ENCODE measurements at places on chromosomes 12 and 14. TPM values are rescaled to one million over a fixed set of nuclear protein-coding genes. Genes with fewer than 3 reads are reported as not detected.

DNA sequence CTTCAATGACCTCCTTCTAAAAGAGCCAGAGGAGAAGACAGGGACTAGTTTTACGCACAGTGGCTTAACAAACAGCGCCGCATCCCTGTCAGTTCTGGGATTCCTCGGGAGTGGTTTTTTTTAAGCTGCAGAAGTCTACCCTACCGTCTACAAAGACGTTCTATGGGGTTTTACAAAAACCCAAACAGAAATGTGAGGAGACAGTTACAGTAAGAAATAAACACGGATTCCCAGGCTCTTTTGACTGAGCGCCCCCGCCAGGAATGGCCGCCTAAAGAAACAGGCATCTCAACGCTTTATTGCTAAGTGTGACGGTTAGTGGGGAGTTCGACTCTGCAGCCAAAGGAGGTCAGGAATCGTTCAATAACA, 484 bp downstream of the ALKBH1 start:
- no peak for DNase-seq

GRCh38 chr12:102204025-102204424, 6.4 kb upstream of the PMCH start:
- no peak for DNase-seq

GRCh38 chr12:25797949-25798348, 160.5 kb upstream of the RASSF8 start:
- no peak for DNase-seq

- no peak for DNase-seq
These were observed 19.6 kb downstream of the CLMN start for GRCh38 chr14:95300002-95300696.

GRCh38 chr14:85063747-85064146, 466.2 kb upstream of the FLRT2 start:
- no peak for DNase-seq

- no peak for DNase-seq
These were observed 9.9 kb upstream of the ADIPOR2 start for GRCh38 chr12:1680804-1681492.

The PAH gene
- not detected for total RNA-seq

All from left ventricle myocardium inferior (tissue), 1 donor.